T-helper 9 cell (primary cell): ENCODE measurements at places on chromosomes 6 and 20.
A peak's percentile ranks its signal among the peaks of the same experiment; 100 is the strongest.

GRCh38 chr6:160955508-160956295 lies 35.9 kb upstream of the MAP3K4 start:
- DNase-seq, result no peak

DNA sequence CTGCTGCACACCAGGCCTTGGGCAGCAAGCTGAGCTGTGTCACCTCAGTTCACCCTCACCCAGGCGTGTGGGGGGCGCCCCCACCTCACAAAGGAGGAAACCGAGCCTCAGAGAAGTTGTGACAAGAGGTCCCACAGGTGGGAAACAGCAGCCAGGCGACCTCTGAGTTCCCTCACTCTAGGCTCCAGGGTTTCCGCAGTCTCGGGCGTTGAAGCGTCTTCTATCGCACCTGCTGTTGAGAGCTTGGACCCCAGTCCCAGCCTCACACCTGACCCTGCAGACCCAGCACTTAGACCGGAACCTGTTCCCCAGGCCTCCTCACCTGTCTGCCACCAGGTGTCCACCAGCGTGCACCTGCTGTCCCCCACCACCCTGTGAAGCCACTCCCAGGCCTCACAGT lies 22.3 kb upstream of the APMAP start:
- DNase-seq, result no peak

GRCh38 chr6:29777310-29777709 lies 50.3 kb upstream of the HLA-G start:
- DNase-seq, result no peak

DNA sequence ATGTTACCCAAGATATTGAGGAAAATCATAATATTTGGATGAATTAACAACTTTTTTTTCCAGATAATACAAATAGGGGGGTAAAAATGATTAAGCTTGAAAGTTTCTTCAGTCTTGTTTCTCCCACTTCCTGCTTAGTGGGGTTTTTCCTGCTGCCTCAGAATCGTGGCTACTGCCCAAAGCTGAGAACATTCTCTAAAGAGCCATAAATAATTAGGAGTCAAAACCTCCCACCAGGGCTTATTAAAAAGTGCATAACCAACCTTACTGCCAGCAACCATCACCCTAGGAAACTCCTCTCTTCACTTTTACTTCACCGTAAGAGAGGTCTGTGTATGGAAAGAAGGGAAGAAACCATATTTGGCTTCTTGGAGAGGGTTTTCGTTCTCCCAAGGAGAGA lies 9.0 kb upstream of the LCA5 start:
- DNase-seq, result no peak

GRCh38 chr6:163250116-163250515 lies 164.4 kb upstream of the QKI start:
- no peak for DNase-seq

- no peak for DNase-seq
Measured at GRCh38 chr6:72533606-72534005, 88.3 kb upstream of the KCNQ5 start.

GRCh38 chr6:12208190-12208589 lies 82.0 kb upstream of the EDN1 start:
- no peak for DNase-seq

- no peak for DNase-seq
Measured at GRCh38 chr6:100880149-100880852, 828 bp downstream of the ASCC3 start.

- DNase-seq, result no peak
Measured at GRCh38 chr20:4375881-4376280, 345.8 kb upstream of the PRND start.

GRCh38 chr20:61932711-61933480 lies 132.8 kb downstream of the TAF4 start:
- no peak for DNase-seq

DNA sequence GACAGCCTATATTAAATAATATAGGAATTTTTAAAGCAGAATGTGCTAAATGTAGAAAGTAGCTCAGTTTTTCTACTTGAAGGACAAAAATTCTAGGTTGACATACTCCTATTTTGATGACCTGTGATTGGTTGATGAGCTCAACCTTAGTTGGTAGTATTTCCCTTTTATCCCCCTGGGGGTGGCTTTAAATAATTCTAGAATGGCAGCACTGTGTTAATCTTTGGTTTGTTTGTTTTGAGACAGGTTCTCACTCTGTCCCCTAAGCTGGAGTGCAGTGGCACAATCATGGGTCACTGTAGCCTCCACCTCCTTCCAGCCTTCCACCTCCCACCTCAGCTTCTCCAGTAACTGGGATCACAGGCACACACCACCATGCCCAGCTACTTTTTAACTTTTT lies 29.2 kb downstream of the FARS2 start:
- no peak for DNase-seq

GRCh38 chr20:22232923-22233322 lies 351.4 kb downstream of the FOXA2 start:
- no peak for DNase-seq

- peak; percentile 58 for DNase-seq
Measured at GRCh38 chr6:149925974-149926777, 3.3 kb upstream of the RAET1G start.

- DNase-seq, result no peak
Measured at GRCh38 chr6:167793421-167793820, 33.3 kb upstream of the AFDN start.

GRCh38 chr6:42257614-42258013 lies 40.0 kb upstream of the MRPS10 start:
- no peak for DNase-seq

DNA sequence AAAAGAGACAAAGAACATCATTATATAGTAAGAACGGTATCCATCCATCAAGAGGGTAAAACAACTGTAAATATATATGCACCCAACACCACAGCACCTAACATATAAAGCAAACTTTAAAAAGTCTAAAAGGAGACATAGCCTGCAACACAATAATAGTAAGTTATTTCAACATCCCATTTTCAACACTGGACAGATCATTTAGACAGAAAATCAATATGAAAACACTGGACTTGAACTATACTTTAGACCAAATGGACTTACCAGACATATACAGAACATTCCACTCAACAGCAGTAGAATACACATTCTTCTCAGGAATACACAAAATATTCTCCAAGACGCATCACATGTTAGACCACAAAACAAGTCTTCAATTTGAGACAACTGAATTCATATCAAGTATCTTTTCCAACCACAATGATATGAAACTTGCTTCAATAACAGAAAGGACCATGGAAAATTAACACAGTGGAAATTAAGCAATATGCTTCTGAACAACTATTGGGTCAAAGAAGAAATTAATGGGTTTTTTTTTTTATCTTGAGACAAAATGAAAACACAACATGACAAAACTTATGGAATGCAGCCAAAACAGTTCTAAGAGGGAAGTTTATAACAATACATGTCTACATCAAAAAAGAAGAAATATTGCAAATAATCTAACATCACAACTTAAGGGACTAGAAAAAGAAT lies 23.9 kb upstream of the ASF1A start:
- DNase-seq, result no peak

- no peak for DNase-seq
Measured at GRCh38 chr20:17491488-17491887, 39.7 kb downstream of the BFSP1 start.

- DNase-seq, result no peak
Measured at GRCh38 chr6:94636780-94637385, 940.5 kb upstream of the MANEA start.
